ENCODE measurements at places on chromosomes 5 and 9.

- DNase-seq = no peak
Observed at GRCh38 chr5:180862645-180863044, 1.6 kb upstream of the ZFP62 start.

- DNase-seq = peak; percentile 40
Observed at GRCh38 chr5:71757590-71758543, 38.8 kb downstream of the CARTPT start.

DNA sequence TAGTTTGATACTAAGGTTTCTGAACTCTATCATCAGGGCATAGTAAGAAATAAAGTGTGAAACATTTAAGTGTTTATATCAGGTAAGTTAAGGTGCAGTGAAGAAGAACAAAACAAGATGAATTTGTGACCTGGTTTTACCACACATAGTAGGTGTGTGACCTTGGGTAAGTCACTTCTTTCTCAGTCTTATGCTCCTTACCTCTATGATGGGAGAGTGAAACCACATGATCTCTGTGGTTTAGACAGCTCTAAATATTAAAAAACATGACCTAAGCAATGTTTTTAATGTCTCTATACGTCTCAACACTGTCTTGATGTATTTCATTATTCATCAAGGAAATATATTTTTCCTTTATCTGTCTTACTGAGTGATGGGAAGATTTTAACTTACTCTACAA, 629.6 kb upstream of the DMAC1 start:
- no peak for DNase-seq

- DNase-seq = no peak
Observed at GRCh38 chr5:127447827-127448226, 69.6 kb upstream of the PRRC1 start.

- no peak for DNase-seq
Observed at GRCh38 chr9:93974151-93974550, 19.0 kb upstream of the BARX1 start.

- DNase-seq = no peak
Observed at GRCh38 chr9:135480940-135481310, 1.3 kb downstream of the PPP1R26 start.

DNA sequence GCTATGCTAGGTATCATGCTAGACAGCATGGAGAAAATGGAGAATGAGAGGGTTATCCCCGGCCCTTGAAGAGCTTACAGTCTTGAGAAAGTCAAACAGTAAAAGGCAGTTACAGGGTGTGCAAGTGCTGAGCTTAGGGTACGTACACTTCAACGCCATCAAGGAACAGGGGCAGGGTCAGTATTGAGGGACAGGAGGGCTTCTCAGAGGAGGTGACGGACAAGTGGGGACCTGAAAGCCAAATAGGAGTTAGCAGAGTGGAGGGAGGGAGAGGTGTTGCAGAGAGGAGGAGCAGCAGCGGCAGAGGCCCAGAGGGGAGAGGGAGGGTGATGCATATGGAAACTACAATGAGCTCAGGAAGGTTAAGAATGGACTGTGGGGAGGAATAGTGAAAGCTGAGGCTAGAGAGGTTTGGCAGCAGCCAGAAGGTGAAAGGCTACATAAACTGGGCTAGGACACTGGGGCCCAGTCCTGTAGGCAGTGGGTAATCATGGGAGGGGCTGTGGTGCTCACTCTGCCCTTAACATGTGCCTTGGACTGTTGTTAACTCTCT, 88.0 kb downstream of the NRG2 start:
- no peak for DNase-seq

GRCh38 chr9:131487621-131488031, 15.1 kb upstream of the POMT1 start:
- DNase-seq = no peak

DNA sequence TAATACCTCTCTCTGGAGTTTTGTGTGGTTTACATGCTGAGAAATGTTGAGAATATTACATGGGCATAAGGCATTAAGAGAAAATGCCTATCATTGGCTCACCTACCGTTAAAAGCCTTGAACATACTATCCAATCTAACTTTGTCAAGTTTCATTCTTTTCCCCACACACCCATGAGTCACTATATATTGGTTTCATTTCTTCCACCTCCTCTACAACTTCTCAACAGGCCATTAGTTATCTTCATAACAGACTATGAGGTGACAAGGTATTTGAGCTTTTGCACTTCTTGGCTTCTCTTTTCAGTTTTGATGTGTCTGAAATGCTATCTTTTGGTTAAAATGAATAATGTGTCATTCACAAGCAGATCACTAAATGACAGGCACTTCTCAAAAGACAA, 288.0 kb downstream of the KCNN2 start:
- DNase-seq = no peak
